ENCODE measurements at places on chromosomes 3 and 15. TPM values are rescaled to one million over a fixed set of nuclear protein-coding genes. Genes with fewer than 3 reads are reported as not detected.

The CCR9 gene
- total RNA-seq, result not detected

The SIDT1 gene
- 2.4 TPM for total RNA-seq

The PRR20G gene
- not detected for total RNA-seq

The TOMM70 gene
- 21.8 TPM for total RNA-seq
